ENCODE measurements at places on chromosomes 11 and 22.

DNA sequence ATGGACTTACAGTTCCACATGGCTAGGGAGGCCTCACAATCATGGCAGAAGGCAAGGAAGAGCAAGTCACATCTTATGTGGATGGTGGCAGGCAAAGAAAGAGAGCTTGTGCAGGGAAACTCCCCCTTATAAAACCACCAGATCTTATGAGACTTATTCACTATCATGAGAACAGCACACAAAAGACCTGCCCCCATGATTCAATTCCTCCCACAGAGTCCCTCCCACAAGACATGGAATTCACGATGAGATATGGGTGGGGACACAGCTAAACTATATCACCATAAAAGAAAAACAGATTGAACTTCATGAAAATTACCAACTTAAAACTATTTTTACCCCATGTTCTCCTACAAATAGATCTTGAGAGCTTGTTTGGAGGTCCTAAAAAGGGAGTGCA lies 19.6 kb downstream of the ENTHD1 start:
- no peak for DNase-seq

- peak; percentile 97 for DNase-seq
These were observed 17.8 kb upstream of the WNT7B start for GRCh38 chr22:45994491-45995404.

GRCh38 chr11:130913268-130913667 lies 3.0 kb downstream of the SNX19 start:
- no peak for DNase-seq

GRCh38 chr11:100329352-100329751 lies 357.7 kb upstream of the ARHGAP42 start:
- no peak for DNase-seq

- DNase-seq, result peak; percentile 23
These were observed 44.7 kb upstream of the MN1 start for GRCh38 chr22:27846248-27846757.

Measured in endodermal cell (in vitro differentiated cells).